Fibroblast of skin of left quadriceps (primary cell): ENCODE measurements at places on chromosomes 2 and 18.
A peak's percentile ranks its signal among the peaks of the same experiment; 100 is the strongest.

DNA sequence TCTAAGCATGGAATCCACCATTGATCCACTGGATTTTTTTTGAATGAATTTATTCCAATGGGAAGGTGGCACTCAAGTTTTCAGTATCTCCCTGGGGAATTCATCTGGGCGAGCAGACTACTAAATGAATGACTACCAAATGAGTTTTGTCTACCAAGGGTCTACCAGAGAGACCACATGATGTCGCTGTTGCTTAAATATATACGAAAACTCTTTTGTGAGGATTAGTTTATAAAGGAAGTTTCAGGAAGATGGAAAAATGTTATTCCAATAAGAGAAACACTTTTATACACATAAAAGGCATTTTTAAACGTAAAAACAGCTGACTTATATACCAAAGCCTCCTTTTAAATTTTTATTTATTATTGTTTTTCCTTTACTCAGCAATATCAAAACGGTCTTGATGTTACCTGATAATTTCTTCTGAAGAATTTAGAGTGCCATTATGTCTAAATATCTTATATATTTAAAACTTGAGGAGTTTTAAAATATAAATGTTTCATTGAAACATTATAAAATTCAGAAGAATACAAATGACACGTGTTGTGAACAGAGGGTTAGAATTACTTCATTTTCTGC lies 139.7 kb downstream of the HRH4 start:
- peak; percentile 48 for DNase-seq

GRCh38 chr18:45777393-45777792 lies 48.1 kb upstream of the SIGLEC15 start:
- DNase-seq, result peak; percentile 80

DNA sequence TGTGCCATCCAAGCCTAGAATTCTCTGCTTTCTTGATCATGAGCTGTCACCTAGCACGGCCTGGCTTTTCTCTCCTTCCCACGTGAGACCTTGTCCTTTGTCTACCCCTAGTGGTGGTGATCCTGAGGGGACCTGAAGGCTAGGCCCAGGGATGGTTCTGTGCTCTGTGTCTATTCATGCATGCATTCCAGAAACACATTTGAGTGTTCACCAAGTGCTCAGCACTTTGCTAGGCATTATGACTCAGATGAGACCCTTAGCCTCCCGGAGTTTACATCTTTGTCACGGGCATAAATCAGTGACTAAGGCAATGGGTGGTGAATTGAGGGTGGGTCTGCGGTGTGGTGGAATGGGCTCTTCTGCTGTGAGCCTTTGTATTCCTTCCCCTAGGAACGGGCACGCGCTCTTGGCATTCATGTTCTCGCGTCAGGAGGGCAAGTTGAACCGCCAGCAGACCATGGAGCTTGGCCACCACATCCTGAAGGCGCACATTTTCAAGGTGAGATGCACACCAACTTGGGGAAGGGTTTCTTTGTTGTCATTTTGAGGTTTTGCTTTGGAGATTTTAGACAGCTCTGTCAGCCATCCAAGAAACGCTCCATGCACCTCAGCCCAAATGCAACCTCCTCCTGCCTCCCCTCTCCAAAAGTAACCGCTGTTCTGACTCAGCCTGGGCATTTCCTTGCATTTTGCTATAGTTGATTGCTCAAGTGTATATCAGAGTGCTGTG lies 100.9 kb downstream of the WDSUB1 start:
- DNase-seq, result peak; percentile 50

- no peak for DNase-seq
These were observed 152.8 kb downstream of the EHBP1 start for GRCh38 chr2:62858231-62858832.

DNA sequence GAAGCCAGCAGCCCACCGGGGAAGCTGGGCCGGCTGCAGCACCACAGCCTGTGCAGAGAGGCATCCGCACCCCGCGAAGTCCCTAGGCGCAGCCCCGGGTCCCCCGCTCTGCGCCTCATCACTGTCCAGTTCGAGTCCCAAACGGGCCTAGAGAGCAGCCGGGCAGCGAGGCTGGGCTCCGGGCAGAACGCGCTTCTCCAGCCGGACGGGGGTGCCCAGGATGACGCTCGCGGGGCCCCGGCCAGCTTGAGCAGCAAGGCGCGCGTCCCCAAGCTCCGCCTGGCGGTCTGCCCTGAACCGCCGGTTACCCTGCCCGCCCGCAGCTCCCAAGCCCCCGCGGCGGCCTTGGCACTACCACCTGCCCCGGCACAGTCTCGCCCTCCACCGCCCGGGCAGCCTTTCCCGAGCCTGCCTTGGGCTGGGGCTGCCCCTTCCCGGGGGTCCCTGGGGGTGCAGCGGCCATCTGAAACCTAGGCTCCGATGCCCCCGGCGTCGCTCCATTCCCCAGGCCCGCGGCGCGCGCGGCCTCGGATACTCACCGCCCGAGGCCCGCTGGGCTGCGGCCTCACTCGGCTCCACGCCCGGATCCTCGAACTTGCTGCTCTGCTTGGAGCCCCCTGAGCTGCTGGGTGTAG lies 591 bp downstream of the SLC16A14 start:
- DNase-seq, result no peak

- DNase-seq, result no peak
These were observed 44.0 kb downstream of the TET3 start for GRCh38 chr2:74028741-74029140.

DNA sequence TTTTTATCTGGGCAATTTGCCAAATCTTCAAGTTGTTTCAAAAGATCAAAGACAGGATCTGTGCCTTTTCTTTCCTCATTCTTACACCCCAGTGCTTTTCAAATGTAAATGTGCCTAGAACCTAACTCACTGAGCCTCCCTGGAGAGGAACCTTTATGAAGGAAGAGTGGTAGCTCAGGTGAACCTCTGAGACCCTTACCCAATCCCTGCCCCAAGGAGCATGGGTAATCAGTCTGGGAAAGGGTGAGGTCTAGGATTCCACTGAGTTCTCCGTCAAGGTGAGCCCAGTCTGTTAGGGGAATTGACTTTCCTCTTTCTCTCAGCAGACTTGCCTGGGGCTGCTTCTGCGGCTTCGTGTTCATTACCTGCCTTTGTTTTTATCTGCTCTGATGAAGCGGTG lies 88.1 kb upstream of the MAP4K4 start:
- no peak for DNase-seq

- no peak for DNase-seq
These were observed 152.7 kb downstream of the WDSUB1 start for GRCh38 chr2:159133797-159134196.

GRCh38 chr2:150043172-150043500 lies 444.3 kb downstream of the RND3 start:
- no peak for DNase-seq

DNA sequence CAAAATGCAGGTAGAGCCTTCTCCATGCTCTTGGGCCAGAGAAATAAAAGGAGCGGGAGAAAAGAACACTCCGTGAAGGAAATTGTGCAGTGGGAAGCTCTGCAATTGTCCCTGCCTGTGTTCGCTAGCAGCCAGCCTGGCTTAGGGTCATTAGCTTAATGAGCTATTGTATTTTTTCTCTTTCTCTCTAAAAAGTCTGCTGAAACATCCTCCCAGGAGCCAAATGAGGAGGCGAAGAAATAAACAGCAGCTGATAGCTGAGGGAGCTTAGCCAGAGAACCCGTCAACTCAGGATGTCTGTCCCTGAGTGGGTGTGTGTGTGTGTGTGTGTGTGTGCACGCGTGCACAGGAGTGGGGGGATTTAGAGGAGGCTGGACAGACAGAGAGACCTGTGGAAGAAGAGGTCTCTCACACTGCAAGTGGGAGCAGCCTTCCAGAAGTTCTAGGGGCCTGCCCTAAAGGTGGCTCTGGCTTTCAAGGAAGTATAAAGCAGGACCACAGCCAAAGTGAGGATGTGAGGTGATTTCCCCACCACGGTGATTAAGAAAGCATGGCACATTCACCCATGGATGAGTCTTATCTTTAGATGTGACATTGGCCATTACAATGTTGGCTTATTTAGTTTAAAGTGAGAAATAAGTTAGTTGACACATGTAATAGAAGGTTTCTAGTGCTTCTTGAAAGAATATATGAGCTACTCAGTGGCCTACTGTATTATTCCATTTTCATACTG lies 690.4 kb downstream of the RNF144A start:
- DNase-seq, result no peak

- no peak for DNase-seq
These were observed 18.4 kb upstream of the SELENOI start for GRCh38 chr2:26327291-26328272.

GRCh38 chr2:33126552-33126951 lies 179.8 kb downstream of the LTBP1 start:
- no peak for DNase-seq

- DNase-seq, result peak; percentile 55
These were observed 208.0 kb downstream of the ZFP36L2 start for GRCh38 chr2:43018179-43019024.

DNA sequence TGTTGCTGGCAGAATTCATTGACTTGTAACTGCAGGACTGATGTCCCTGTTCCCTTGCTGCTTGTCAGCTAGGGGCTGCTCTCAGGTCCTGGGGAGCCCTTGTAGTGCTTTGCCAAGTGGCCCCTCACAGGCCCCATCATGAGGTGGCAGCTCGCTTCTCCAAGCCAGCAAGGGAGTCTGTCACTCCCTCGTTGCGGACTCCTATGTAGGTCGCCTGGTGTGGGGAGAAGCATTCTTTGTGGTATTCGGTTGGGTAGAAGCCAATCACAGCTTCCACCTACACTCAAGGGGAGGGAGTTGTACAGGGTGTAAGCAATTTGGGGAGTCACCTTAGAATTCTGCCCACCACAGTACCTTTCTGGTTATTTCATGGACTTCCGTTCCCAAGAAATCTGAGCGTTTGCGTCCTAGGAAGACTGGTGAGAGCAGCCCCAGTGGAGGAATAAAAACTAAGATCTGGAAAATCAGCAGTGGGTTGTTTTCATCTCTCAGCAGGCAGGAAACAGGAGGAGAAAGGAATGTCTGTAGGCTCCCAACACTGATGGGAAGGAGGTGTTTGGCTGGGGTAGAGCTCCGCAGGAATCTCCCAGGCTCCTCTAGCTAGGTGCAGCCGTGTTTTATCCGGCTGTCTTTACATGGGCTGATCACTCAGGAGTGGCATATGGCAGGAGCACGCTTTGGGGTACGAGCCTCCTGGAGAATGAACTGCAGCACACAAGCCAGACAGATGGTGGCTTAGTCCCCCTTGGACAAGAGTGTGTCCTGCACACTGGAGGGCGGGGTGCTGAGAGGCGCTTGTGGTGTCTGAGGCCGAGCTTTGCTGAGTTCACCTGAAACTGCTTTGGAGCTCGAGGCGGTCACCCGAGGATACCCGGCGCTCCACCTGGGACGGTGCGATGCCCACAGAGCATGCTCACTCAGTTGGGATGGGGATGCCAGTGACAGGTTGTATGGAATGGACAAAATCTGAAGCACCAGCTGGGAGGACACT lies 58.3 kb downstream of the LDLRAD4 start:
- DNase-seq, result no peak

GRCh38 chr2:160268151-160268781 lies 68.2 kb upstream of the ITGB6 start:
- no peak for DNase-seq

DNA sequence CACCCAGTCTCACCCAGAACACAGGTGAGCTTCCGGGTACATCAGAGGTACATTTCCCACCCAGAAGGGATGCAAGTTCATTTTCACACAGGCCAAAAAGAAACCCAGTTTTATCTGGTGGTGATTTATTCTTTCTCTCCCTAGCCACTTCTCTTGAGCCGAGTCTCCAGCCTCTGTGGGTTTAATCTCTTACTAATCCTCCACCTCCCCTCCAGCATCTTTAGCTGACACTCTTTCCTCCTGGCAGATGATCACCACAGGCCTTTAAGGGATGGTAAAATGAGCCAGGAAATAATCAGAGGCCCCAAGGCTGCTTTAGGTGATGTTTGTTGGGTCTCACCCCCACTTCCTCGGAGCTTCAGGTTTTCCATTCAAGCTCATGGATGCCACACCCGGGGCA lies 145.7 kb upstream of the DLX2 start:
- DNase-seq, result no peak

GRCh38 chr2:43491065-43491639 lies 104.7 kb downstream of the THADA start:
- no peak for DNase-seq

- no peak for DNase-seq
These were observed 600.1 kb upstream of the ZNF804A start for GRCh38 chr2:183998041-183998796.

GRCh38 chr2:182345384-182345783 lies 81.5 kb downstream of the PDE1A start:
- no peak for DNase-seq

DNA sequence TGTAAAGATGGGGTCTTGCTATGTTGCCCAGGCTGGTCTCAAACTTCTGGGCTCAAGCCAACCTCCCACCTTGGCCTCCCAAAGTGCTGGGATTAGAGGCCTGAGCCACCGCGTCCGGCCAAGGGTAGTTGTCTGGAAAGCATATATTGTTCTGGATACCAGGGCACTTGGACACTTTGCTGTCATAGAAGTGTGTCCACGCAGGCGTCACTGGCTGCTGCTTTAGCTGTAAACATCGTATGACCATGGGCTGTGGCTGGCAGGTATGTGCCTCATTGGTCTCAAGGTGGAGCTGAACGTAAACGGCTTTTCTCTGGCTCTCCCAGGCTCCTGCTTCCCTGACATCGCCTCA lies 3.2 kb upstream of the GPR35 start:
- no peak for DNase-seq

DNA sequence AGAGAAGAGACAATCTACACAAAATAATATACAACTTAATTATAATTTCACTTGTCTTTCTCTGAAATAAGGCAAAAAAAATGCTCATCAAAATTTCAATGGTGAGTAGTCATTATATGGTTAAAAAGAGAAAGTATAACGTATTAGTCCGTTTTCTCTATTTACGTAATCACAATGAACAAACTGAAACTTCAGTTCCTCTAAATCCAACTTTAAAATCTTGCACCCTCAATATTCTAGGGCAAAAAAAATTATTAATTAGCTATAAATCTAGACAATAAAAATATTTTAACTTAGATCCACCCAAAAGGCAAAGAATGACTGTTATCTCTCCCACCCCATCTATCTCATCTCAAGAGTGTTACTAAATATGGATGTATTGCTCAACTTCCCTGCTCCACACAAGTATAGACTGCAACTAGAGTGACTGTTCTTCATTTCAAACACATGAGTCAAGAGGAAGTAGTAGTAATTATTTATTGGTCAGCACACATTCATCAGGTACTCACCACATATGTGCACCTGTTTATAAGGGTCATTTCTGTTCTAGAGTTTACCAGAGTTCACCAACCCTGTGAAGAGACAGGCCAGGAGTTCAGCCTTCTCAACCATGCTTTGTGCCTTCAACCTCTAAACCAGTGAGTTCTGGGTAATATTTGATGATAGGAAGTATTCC lies 36.4 kb downstream of the STK39 start:
- peak; percentile 81 for DNase-seq
